ENCODE measurements at places on chromosomes 4 and X. TPM values are rescaled to one million over a fixed set of nuclear protein-coding genes. Genes with fewer than 3 reads are reported as not detected.

Gene SRPX2
- total RNA-seq, result 3.1 TPM

Gene SLC35A2
- total RNA-seq, result 71.3 TPM

Gene PCDH18
- not detected for total RNA-seq

Gene ZXDA
- total RNA-seq, result 1.6 TPM

Gene HSFX2
- 0.08 TPM for total RNA-seq

Gene NPNT
- total RNA-seq, result 0.14 TPM

Gene PAGE2B
- total RNA-seq, result not detected

Gene MSN
- 274 TPM for total RNA-seq

Gene UPF3B
- total RNA-seq, result 21.3 TPM

Gene SCD5
- total RNA-seq, result 8.1 TPM

Gene MAGEH1
- total RNA-seq, result 7.6 TPM

Gene ACE2
- 0.01 TPM for total RNA-seq

Gene TRAM1L1
- total RNA-seq, result 0.65 TPM

Gene FAM133A
- total RNA-seq, result 0.82 TPM

Gene STATH
- total RNA-seq, result not detected

Gene NPFFR2
- total RNA-seq, result not detected

Gene FAT4
- total RNA-seq, result 1.1 TPM

Gene USP27X
- total RNA-seq, result 4.7 TPM
